ENCODE measurements at places on chromosomes 2 and 18.

- DNase-seq, result no peak
Observed at GRCh38 chr18:76977108-76977621, 154.8 kb downstream of the ZNF236 start.

GRCh38 chr2:216607277-216607560, 26.0 kb upstream of the IGFBP2 start:
- no peak for DNase-seq

GRCh38 chr2:3355951-3356569, 21.6 kb downstream of the EIPR1 start:
- no peak for DNase-seq

DNA sequence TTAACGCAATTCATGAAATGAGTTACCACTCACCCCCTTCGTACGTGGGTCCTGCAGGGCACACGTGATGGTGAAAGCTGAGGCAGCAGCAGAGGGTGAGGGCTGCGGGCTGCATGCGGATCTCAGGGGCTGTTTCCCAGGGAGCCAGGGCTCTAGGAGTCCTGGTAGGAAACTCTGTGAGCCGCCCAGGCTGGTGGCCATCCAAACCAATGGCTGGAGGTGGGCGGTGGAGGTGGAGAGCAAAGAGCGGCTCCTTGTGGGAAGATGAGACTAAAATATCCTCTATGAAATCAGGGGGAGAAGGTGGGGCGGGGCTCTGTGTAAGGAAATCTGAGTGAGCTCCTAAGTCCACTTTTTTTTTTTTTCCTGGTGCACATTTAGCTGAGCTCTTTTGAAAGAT, 120.1 kb upstream of the SLC1A4 start:
- no peak for DNase-seq

DNA sequence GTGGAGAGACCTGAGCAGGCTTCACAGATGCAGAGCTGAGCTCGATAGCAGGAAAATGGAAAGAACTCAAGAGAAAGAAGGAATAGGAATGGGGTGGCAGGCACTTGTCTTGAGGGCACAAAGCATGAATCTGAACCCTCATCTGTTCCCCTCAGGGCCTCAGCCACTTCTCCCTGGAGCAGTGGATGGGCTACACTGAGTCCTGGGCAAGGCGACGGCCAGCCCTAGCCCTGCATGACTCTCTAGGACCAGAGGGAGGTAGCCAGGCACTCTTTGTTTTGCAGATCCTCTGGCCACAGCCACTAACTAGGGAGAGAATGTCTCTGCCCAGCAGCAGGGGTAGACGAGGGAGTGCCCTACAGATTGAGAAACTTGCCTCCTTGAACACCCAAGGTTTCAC, 3.4 kb upstream of the TEX51 start:
- no peak for DNase-seq

- no peak for DNase-seq
Observed at GRCh38 chr2:198321522-198322088, 517.2 kb downstream of the PLCL1 start.

DNA sequence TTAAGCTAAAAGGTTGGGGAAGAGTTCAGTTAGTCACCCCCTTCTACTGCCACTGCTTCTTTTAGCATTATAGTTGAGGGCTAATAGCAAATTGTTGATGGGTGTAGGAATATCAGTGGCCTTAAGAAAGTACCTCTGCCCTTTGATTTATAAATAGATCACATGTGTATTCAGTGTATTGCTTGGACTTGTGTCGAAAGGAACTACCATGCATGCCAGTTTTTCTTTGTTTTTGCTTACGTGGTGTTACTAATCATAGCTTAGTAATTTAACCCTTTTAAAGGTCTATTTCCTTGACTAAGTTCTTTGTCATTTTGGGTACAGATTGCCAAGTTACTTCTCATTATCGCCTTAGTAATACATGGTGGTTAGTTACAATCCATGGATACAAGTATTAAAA, 85.6 kb downstream of the MIB1 start:
- no peak for DNase-seq

GRCh38 chr18:76670564-76671288, 151.6 kb upstream of the ZNF236 start:
- DNase-seq, result no peak

DNA sequence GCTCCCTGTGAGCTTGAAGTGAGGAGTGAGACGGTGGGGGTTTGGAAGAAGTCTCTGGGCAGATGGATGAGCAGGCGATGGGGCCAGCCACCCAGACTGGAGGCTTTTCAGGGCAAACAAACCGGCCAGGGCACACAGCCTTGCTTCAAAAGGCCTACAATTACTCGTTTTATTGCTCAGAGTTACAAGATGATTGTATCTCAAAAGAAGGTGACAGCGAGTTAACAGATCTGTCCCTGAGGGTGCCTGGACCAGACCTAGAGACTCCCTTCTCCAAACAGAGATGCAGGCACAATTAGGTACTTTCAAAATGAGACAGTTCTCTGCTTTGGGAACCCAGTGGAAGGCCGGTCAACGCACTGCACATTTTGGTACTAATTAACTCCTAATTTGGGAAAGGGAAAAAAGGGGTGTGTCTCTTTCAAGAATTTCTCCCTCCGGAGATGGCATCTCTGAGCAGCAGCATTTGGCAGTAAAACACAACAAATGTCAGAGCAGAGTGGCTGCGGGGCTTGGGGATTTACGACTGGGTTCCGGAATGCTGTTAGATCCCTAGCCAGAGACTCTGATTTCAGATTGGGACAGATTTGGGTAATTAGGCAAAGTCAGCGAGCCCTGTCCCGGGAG, 226.7 kb downstream of the TTC32 start:
- DNase-seq, result no peak

DNA sequence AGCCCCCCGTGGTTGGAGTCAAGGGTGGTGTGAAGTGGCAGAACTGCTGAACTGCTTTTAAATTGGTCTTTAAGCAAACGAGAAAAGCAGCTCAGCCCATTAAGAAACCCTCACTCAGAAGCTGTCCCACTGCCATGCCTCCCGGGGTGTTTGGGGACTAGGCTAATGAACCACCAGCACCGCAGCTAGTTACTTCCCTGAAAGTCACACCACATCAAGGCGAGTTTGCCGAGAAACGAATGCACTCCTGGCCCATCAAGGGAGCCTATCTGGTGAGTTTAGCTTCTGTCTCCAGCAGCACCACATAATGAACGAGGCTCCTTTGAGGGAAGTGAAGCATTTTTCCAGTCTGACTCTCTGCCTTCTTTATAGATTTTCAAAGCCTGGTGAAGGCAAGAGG, 14.6 kb upstream of the ALK start:
- DNase-seq, result no peak

- no peak for DNase-seq
Observed at GRCh38 chr2:235024931-235025773, 73.3 kb downstream of the SH3BP4 start.

- no peak for DNase-seq
Observed at GRCh38 chr2:40448476-40449079, 3.3 kb downstream of the SLC8A1 start.

- no peak for DNase-seq
Observed at GRCh38 chr2:67776276-67776675, 286.5 kb downstream of the C1D start.

GRCh38 chr2:59882822-59883221, 670.6 kb downstream of the BCL11A start:
- no peak for DNase-seq

- DNase-seq, result no peak
Observed at GRCh38 chr18:69948919-69949537, 1.4 kb upstream of the CD226 start.

GRCh38 chr2:16165518-16166326, 225.4 kb downstream of the MYCN start:
- DNase-seq, result no peak

GRCh38 chr18:10482985-10483949, 28.8 kb downstream of the APCDD1 start:
- no peak for DNase-seq

DNA sequence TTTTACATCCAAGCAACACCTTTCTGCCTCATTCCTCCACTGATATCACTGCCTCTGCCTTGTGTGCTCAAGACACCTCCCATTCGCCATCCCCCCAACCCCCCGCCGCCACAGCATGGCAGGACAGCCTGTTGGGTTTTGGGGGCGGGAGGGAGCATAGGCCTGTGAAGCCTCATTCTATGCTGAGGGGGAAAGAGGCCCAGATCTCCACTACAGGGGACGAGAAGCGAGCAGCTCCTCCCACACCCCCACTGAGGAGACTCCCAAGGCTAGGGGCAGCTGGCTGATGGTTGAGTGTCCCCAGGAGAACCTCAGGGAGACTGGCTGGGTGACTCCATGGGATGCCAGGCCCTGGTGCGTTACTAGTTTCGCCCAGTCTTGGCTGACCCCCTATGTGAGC, 214.3 kb upstream of the SIX2 start:
- no peak for DNase-seq

DNA sequence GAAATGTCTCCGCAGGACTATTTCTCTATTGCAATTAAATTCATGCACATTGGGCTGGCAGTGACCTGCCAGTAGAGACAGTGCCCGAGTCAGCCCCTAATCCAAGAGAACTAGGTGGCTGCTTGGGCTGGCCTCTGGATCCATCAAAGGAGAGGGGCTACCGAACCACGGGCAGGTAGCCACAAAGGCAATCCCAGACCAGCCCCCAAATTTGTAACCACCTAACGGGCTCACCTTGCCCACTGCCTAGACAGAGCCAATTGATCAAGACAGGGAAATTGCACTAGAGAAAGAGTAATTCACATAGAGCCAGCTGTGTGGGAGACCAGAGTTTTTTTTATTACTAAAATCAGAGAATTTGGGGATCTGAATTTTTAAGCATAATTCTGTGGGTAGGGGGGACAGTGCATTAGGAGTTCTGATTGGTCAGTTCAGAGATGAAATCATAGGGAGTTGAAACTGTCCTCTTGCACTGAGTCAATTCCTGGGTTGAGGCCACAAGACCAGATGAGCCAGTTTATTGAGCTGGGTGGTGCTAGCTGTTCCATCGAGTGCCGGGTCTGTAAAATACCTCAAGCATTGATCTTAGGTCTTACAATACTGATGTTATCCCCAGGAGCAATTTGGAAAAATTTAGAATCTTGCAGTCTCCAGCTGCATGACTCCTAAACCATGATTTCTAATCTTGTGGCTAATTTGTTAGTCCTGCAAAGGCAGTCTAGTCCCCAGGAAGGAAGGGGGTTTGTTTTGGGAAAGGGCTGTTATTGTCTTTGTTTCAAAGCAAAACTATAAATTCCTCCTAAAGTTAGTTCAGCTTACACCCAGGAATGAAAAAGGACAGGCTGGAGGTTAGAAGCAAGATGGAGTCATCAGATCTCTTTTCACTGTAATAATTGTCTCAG, 260.4 kb upstream of the SP5 start:
- no peak for DNase-seq

GRCh38 chr2:62192811-62193210, 3.1 kb upstream of the B3GNT2 start:
- no peak for DNase-seq

DNA sequence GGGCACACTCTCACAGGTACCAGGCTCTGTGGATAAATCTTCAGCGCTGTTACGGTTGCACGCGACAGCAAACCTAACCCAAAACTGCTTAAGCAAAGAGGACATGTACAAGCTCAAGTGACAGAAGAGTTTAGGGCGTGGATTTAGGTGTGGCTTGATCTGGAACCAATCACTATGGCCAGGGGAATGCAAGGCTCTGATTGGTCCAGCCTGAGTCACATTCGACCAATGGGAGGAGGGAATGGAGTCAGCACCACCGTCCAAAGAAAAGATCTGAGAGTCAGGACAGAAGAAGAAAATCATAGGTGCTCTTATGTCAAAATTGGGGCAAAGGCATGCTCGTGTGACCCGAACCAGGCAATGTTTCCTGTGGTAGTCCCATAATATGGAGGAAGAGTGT, 139.0 kb downstream of the TRIM43 start:
- no peak for DNase-seq

DNA sequence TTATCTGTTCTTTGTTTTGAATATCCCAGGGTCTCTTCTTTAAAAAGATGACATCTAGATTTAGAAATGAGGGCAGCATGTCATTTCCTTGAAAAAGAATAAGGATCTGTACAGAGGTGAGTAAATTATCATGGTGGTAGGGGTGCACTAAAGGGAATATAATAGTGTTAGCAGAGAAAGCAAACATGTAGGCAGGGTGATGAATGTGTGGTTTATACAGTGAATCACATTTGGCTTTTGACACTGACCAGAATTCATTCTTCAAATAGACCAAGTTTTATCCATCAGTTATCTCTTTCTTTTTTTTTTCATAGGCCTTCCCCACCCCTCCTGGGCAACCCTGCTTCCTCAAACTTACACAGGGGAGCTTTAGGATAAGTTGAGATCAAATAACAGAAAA, 184.5 kb upstream of the LRP1B start:
- no peak for DNase-seq

DNA sequence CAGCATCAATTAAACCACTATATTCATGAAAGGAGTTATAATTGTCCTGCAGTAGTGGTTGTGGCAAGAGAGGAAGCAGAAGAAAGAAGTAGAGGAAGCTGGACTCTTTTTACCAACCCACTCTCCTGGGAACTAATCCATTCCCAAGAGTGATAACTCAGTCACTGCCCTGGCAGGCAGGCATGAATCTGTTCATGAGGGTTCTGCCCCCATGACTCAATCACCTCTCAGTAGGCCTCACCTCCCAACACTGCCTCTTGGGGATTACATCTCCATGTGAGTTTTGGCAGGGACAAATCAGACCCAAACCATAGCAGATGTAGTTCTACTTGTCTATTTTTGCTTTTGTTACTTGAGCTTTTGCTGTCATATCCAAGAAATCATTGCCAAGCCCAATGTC, 232.7 kb upstream of the MAP2 start:
- no peak for DNase-seq

- DNase-seq, result no peak
Observed at GRCh38 chr2:231318954-231319353, 76.6 kb upstream of the B3GNT7 start.

- DNase-seq, result no peak
Observed at GRCh38 chr2:102226171-102226570, 39.3 kb downstream of the IL1RL2 start.

DNA sequence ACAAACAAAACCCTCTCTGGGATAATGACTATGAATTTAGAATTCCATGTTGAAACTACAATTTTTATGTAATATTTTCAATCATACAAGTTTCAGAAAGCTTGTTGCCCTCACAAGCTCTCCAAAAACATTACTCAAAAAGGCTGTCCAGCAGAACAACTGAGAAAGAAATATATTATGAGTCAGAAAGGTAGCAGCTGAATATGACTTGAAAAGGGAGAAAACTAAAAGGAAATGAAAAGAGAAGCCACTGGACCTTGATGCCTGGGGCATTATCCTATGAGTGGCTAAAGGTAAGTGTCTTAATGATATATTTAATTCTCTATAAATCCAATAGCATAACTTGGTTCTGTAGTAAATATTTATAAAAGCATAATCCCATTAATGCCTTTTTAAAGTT, 61.8 kb downstream of the NXPH2 start:
- no peak for DNase-seq

- DNase-seq, result no peak
Observed at GRCh38 chr2:104215269-104216161, 638.4 kb upstream of the POU3F3 start.

DNA sequence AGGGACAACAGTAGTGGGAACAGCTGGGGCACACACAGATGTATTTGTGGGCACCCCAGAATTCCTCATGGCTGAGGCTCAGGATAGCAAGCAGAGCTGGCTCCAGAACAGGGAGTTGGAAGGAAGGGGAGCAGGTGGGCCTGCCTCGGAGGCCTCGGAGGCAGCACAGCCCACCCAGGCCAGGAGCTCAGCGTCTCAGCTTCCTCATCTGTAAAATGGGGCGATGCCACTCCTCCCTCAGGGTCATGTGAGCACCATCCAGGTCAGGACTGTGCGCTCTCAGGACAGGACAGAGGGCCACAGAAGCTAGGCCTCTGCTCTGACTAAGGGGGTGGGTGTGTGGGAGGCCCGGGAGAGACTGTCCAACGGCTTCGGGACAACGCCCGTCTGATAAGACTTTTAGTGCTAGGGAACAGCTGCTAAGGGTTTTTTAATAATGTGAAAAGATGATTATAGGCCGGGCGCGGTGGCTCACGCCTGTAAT, 106.2 kb downstream of the HDAC4 start:
- no peak for DNase-seq
